ENCODE measurements at places on chromosomes 3 and 15. TPM values are rescaled to one million over a fixed set of nuclear protein-coding genes. Genes with fewer than 3 reads are reported as not detected.

GRCh38 chr3:70770650-70771049 lies 458.2 kb upstream of the MDFIC2 start:
- no peak for DNase-seq

DNA sequence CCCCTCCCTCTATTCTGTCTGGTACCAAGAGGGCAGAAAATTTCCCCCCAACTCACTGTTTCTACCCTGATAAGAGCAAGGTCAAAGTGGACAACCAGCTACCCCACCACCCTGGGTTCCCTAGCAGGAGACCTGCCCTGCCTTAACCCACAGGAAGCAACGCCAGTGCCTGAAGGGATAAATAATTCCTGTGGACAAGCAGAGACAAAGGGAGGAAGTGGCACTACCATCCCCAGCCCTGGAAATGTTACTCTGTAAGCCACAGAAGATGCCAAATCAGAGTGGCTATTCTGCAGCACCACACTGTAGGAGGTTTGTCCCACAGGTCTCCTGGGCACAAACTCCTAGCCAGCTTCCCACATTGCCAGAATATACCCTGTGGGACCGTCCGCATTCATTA lies 80.1 kb downstream of the DNAH12 start:
- no peak for DNase-seq

DNA sequence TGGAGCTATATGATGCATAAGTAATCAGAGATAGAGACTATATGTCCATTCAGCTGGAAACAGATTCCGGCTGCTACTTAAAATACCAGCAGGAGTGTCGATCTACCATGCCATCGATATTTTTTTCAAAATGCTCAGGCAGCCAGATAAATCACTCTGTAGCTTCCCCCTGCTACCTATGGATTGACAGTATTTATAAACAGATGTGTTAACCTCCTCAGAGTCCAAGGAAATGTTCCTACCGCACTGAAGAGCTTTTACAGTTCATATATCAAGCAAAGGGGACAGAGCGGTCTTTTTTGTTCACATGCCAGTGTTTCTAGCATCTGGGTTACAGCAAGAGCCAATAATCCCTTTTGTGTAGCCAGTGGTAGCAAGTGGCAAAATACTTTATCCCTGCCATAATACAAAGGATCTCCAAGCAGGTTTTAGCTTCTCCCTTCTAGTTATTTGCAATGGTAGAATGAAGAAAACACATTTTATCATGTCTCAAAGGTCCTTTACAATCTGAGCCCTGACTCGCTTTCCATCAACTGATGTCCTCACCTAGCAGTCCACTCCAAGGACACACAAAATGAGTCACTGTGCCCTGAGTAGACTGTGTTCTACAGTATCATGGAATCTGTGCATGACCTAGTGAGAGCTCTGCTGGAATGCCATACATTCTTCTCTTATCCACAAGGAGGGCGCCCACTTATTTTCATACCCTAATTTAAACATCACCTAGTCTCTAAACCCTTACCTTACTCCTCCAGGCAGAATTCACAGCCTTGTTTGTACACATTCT lies 507.0 kb downstream of the TBL1XR1 start:
- no peak for DNase-seq

GRCh38 chr15:48031466-48031865 lies 89.3 kb upstream of the SLC24A5 start:
- no peak for DNase-seq

GRCh38 chr3:142278451-142278850 lies 53.1 kb upstream of the GK5 start:
- DNase-seq: no peak

GRCh38 chr15:68404056-68404798 lies 27.7 kb downstream of the ITGA11 start:
- no peak for DNase-seq

DNA sequence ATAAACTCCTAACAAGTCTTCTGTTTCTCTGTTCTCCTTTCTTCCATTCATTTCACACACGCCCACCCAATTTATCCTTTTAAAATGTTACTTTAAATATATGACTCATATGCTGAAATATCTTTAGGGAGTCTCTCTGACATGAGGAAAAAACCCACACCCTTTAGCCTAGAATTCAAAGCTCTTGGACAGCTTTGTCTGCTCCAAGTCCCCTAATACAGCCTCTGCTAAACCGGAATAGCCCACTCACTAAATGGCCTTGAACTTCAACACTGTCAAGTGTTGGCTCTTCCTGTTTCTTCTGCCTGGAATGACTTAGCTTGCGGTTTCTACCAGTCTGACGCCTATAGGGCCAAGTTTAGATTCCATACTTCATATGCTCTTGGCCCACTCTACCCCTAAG lies 3.3 kb upstream of the CD96 start:
- no peak for DNase-seq

DNA sequence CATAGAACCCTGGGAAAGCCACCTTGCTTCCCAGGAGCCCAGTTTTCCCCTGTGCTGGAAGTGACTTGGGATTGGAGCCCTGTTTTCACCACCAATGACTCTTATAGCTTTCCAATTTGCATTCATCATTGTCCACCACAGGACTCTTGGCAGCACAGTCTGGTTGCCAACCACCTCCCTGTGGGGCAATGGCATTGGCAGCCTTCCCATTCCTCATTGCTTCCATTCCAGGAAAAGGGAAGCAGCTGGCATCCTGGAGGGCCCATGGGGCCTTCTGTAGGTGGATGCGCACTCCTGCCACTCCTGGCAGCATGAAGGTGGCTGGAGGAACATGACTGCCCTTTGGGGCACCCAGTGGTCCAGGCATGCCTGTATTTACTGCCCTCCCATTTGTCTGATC lies 57.7 kb downstream of the FEM1B start:
- DNase-seq: peak; percentile 81

DNA sequence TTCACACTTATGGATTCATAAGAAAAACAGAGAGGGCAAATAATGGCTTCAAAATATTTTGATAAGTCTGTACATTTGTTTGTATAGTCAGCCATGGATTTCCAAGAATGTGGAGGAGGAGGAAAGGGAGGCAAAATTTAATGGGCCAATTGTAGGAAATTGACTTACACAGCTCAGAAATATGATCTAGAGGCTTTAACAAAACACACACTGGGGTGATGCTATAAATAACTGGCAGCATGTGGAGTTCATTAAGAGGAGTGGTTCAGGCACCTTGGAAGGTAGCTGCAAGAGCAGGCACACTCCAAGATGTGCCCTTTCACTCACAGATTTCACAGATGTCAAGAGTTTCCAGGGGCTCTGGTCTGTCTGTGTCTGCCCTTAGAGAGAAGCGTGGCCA lies 193.4 kb upstream of the RASGRP1 start:
- DNase-seq: no peak

- no peak for DNase-seq
These were observed 6.6 kb downstream of the VWA5B2 start for GRCh38 chr3:184236033-184236410.

- no peak for DNase-seq
These were observed 57.3 kb upstream of the DPH6 start for GRCh38 chr15:35603301-35603700.

Gene NAA80
- polyA plus RNA-seq: 15.5 TPM

Gene PRSS50
- not detected for polyA plus RNA-seq

Gene GOLGA8H
- polyA plus RNA-seq: 0.06 TPM

Gene BAHD1
- polyA plus RNA-seq: 14.2 TPM

Gene FXR1
- polyA plus RNA-seq: 49.9 TPM

Gene CYP1A1
- 0.04 TPM for polyA plus RNA-seq

All from spleen (tissue), 13 donors.